ENCODE measurements at places on chromosomes 11 and 22.

GRCh38 chr22:26487996-26488395 lies 4.3 kb downstream of the SRRD start:
- DNase-seq, result no peak

GRCh38 chr11:76670485-76671236 lies at the start of gene LRRC32:
Gene LRRC32, minus strand, starts transcription at chr11:76670747. Its CDS starts 4,793 bp downstream, at chr11:76665954.
- DNase-seq, result no peak

GRCh38 chr11:69153661-69154060 lies 2.1 kb upstream of the SMIM38 start:
- DNase-seq, result no peak

GRCh38 chr11:124644426-124645280 lies 22.0 kb downstream of the TBRG1 start:
- DNase-seq, result peak; percentile 29

- DNase-seq, result no peak
Observed at GRCh38 chr11:14914536-14914935, 22.5 kb upstream of the CYP2R1 start.

- DNase-seq, result no peak
Observed at GRCh38 chr11:9330387-9331384, 16.3 kb upstream of the TMEM41B start.

- DNase-seq, result no peak
Observed at GRCh38 chr11:133579165-133580031, 47.1 kb upstream of the OPCML start.

DNA sequence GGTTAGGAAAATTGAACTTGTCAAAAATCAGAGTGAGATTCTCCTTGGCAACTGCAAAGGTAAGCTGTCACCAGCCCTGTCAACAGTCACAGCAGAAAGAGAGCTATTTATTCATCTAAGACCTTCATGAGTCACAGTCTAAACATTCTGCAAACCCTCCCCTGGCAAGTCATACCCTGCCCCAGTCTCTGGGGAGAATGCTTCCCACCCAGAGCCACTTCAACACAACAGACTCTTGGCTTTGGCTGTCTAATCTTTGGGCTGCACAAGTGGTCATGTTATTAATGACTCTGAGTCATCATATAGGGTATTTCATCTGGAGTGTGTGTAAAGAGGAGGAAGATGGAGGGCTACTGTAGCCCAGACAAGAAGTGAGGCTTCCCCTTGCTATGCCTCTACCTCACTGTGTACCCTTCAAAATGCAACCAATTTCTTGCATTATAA lies 153.4 kb downstream of the CCDC34 start:
- no peak for DNase-seq

- no peak for DNase-seq
Observed at GRCh38 chr22:44368611-44369292, 56.0 kb upstream of the SHISAL1 start.

DNA sequence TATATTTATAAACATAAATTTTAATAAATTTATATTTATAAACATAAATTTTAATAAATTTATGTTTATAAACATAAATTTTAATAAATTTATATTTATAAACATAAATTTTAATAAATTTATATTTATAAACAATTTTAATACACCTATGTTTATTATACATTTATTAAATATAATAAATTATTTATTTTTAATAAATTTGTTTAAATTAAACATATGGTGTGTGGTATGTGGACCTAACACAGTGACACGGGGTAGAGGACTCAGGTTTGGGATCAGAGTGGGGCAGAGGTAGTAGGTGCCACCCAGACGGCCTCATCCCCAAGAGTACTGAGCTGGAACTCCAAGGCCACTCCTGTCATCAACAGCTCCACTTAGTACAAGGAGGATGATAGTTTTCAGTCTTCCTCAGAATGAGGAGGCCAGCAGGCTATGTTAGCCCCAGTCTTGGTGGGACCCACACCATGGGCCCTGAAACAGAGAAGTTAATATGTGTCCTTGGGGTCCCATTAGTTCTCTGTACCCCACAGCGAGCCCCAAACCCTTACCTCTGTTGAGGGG lies 46.7 kb upstream of the BID start:
- no peak for DNase-seq

DNA sequence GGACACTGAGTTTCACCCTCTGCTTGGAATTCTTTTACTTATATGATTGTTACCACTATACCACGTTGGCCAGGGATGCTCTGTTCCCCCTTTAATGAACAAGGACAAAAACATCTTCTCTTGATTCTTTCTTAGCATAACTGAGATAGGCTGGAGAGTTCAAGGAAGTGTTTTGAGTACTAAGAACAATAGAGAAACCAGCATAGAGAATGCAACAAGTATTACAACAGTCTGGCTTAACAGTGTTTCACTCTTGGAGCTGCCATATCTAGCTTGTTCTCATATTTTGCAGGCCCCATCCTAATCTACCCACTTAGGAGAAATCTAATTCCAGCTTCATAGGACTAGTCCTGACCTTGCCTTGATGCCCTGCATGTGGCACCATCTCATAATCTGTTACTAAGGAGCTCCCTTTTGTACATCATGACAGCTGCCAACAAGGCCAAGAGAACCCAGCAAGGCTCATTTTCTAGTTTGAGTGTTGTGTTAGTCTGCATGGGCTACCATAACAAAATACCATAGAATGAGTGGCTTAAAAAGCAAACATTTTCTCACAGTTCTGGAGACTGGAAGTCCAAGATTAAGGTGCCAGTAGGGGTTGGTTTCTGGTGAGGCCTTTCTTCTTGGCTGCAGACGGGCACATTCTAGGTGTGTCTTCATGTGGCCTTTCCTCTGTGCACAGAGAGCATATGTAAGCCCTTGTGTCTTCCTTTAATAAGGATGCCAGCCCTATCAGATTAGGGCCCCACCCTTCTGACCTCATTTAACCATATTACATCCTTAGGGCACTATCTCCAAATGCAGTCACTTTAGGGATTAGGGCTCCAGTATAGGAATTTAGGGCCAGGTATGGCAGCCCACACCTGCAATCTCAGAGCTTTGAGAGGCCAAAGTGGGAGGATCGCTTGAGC lies 37.8 kb downstream of the PACS1 start:
- no peak for DNase-seq

GRCh38 chr11:101435408-101435973 lies 148.3 kb downstream of the TRPC6 start:
- DNase-seq, result no peak

GRCh38 chr11:12359761-12360160 lies 17.6 kb upstream of the PARVA start:
- DNase-seq, result no peak

- no peak for DNase-seq
Observed at GRCh38 chr11:67490727-67491065, 7.9 kb downstream of the AIP start.

DNA sequence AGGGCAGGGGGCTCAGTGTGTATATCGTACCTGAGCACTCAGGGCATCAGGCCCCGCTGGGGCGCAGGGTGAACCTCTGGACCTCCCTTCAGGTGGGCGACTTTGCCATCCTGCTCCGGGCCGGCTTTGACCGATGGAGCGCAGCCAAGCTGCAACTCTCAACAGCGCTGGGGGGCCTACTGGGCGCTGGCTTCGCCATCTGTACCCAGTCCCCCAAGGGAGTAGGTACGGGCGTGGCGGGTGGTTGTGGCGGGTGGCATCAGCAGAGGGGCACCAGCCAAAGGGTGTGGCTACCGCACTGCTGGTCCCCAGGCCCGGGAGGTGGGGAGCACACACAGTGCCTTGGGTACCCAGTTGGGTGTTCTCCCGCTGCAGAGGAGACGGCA lies 6.3 kb downstream of the SLC39A13 start:
- no peak for DNase-seq

- no peak for DNase-seq
Observed at GRCh38 chr22:39313258-39314001, 6.0 kb downstream of the RPL3 start.

DNA sequence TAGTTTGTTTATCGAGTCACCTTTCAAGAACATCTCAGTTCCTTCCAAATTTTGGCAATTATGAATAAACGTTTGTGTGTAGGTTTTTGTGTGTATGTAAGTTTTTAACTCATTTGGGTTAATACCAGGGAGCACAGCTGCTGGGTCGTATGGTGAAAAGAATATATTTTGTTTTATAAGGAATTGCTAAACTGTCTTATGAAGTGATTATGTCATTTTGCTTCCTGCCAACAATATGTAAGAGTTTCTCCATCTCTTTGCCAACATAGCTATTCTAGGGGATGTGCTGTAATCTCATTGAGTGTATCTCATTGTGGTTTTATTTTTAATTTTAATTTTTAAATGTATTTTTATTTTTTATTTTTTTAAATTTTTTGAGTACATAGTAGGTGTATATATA lies 27.3 kb downstream of the BCL2L13 start:
- DNase-seq, result no peak
